ENCODE measurements at places on chromosomes 4 and X. TPM values are rescaled to one million over a fixed set of nuclear protein-coding genes. Genes with fewer than 3 reads are reported as not detected.

DNA sequence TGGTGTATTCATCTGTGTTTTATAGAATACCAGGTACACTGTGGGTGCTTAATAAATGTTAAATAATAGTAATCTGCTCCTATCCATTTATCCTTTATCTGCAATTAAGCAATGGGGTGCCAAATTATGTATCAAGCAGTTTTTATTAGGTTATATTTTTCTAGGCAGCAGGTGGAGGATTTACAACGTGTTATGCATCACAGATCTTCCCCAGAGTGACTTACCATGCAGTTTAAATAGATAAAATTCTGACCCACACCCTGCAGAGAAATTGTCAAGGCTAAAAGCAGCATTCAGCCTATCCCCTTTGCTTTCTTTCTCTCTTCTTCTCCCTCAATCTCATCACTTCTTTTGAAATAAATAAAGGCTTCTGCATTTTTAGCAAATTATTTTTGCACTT is 306.4 kb downstream of the CXXC4 start:
- H3K27me3 ChIP-seq, result no peaks in the 10 kb centered on the region
- H3K27ac ChIP-seq, result no peak overlapping the region
- no peaks in the 10 kb centered on the region for H3K36me3 ChIP-seq
- no peak for DNase-seq
- H3K4me1 ChIP-seq, result no peaks in the 10 kb centered on the region

- H3K27me3 ChIP-seq, result no peaks in the 10 kb centered on the region
- peaks cover 6% of the 10 kb centered on the region for H3K36me3 ChIP-seq
- H3K27ac ChIP-seq, result no peak overlapping the region
- no peak overlapping the region for H3K4me3 ChIP-seq
Measured at GRCh38 chrX:74232859-74233258, 71.1 kb upstream of the ZCCHC13 start.

GRCh38 chrX:68498044-68498507 is 775 bp upstream of the YIPF6 start:
- H3K36me3 ChIP-seq, result peaks cover 17% of the 10 kb centered on the region
- peak overlapping the region; percentile 95 for H3K4me3 ChIP-seq
- H3K4me1 ChIP-seq, result peaks cover 27% of the 10 kb centered on the region
- DNase-seq, result no peak

- H3K4me3 ChIP-seq, result no peak overlapping the region
- no peaks in the 10 kb centered on the region for H3K27me3 ChIP-seq
- H3K36me3 ChIP-seq, result peaks cover 39% of the 10 kb centered on the region
- H3K27ac ChIP-seq, result no peak overlapping the region
Measured at GRCh38 chr4:1385373-1386340, 20.6 kb downstream of the NKX1-1 start.

DNA sequence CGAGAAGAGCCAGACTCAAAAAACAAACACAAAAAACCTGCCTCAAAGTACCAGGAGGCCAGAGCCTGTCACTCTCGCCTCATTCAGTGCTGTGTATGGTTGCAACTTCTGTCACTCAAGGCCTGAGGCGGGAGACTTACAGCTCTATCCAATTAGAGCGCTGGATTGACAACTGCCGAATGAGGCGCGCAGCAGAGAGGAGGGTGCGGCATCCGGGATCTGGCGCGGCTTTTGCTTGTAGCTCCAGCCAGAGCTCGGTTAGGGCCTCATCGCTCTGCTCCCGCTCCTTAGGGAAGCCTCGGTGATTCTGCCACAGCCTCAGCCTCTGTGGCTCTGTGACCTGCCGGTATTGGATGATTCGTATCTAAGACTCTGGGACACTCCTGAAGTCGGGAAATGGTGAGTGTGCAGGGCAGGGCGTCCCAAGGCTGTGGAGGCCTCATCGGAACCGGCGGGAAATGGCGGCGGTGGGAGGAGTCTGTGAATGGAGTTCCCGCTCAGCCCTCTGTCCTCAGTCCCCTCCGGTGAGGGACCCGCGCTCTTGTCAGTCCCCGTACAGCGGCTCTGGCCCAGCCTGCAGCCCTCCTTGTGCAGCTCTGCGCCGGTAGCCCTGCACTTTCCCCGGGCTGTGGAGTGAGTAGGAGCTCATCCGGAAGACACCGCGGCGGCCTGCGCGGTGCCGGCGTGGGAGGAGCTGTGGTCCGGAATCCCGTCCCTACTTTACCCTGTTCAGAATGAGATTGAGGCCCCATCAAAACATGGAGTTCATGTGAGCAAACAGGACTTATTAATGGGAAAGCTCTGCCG is at the start of gene ZNF718:
ZNF718 (plus strand) TSS at position 227 of the 807 bp plus-strand sequence; CDS start at position 397, 170 bp downstream.
- H3K4me3 ChIP-seq, result peak within 1 kb of the TSS; percentile 100
- H3K4me1 ChIP-seq, result peaks cover 32% of the 10 kb centered on the region
- H3K27ac ChIP-seq, result peak within 1 kb of the TSS; percentile 99
- H3K36me3 ChIP-seq, result peaks cover 30% of the 10 kb centered on the region
- no peaks in the 10 kb centered on the region for H3K27me3 ChIP-seq
- DNase-seq, result peak; percentile 80

DNA sequence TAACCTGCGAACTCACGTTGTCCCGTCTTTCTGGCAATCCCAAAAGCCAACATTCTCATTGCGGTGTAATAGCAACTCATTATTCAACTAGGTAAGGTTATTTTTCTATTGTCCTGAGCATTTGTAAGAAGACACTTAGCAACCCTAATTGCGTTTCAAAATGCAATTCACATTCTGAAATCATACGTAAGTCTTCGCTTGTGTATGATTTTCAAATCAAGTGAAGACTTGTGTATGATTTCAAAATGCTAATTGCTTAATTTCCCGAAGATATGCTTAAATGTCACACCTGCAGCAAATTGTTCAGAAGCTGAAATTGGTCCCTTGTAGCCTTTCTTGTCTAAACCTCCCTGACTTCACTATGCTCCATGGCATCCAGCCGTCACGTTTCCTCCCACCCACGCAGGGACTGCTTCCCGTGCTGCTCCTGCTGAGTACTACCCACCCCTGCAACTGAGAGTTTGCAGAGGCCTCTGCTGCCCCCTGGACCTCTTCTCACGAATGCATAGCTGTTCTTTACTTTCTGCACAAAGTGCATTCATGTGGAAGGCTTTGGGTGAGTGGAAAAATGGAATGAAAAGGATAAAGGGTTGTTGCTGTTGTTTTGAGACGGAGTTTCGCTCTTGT is 40.8 kb upstream of the CLDN24 start:
- peaks cover 2% of the 10 kb centered on the region for H3K27me3 ChIP-seq
- DNase-seq, result no peak
- no peaks in the 10 kb centered on the region for H3K36me3 ChIP-seq
- H3K4me1 ChIP-seq, result no peaks in the 10 kb centered on the region
- H3K4me3 ChIP-seq, result no peak overlapping the region
- no peak overlapping the region for H3K27ac ChIP-seq

DNA sequence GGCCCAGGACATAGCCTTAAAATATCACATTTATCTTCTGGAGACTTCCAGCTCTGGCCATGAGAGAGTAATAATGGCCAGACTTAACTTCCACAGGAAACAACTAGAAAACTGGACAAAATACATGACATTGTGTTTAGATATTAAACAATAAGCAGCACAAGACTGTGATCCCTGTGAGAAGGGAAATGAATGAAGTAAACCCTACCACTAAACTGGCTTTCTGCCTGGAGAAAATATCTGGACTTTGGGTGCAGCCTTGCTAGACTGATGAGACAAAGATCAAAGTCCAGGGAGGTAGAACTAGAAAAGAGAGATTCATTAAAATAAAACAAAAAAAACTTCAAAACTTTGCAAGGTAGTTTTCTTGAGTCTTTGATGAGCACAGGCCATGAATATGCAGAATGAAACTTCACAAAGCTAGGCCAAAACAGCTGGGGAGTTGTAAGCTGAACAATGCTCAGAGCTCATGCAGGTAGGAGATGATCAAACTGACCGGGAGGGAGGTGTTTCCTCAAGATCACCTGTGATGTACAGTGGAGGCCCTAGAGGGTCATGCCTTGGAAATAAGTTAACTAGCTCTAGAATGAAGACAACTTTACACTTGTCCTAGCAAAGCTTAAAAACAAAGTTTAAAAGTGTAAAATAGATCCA is 147.0 kb upstream of the SH3RF1 start:
- H3K27ac ChIP-seq, result no peak overlapping the region
- H3K36me3 ChIP-seq, result peaks cover 27% of the 10 kb centered on the region
- no peaks in the 10 kb centered on the region for H3K27me3 ChIP-seq
- no peaks in the 10 kb centered on the region for H3K4me1 ChIP-seq
- no peak for DNase-seq

- H3K27ac ChIP-seq, result no peak overlapping the region
- no peak for DNase-seq
- no peaks in the 10 kb centered on the region for H3K4me1 ChIP-seq
- H3K4me3 ChIP-seq, result no peak overlapping the region
Measured at GRCh38 chr4:76943129-76943620, 6.4 kb upstream of the SEPTIN11 start.

DNA sequence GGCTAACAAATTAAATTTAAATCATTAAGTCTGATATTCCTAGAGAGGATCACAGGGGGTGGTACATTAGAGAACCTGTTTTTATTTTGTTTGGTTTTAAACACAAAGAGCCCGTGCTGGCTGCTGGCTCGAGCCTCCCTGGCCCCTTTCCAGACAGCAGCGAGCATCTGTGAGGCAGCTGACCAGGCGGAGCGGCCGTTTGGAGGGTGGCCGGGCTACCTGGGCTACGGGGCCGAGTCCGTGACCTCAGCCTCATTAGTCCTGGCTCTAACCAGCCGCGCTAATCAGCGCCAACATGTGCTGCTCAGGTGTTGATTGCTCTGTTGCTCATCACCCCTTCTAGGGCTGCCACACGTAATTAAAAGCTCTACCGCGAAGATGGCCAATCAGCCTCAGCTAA is 35.3 kb downstream of the DCTD start:
- H3K36me3 ChIP-seq, result peaks cover 72% of the 10 kb centered on the region
- H3K27ac ChIP-seq, result no peak overlapping the region
- peaks cover 3% of the 10 kb centered on the region for H3K27me3 ChIP-seq
- no peaks in the 10 kb centered on the region for H3K4me1 ChIP-seq
- no peak for DNase-seq

DNA sequence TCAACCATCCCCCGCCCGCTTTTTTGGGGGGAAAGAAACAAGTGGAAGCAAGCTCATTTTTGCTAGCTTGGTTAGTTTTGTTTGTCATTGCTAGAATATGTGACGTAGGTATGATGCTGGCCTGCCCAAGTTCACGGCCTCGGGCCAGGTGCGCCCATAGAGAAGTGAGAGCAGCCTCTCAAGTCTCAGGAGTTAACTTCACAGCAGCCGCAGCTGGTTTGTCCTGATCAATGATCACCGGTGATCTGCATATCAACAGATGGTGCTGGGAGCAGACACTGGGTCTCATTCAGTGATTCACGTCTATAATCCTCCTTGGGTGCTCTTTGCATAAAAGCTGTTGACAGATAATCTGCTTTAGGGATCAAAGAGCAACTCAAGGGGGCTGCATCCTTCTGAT is 50.1 kb downstream of the ENPP6 start:
- no peaks in the 10 kb centered on the region for H3K36me3 ChIP-seq
- no peak for DNase-seq
- no peak overlapping the region for H3K27ac ChIP-seq
- no peak overlapping the region for H3K4me3 ChIP-seq
- H3K27me3 ChIP-seq, result peaks cover 46% of the 10 kb centered on the region
- H3K4me1 ChIP-seq, result peaks cover 5% of the 10 kb centered on the region

The ODAPH gene
- total RNA-seq, result not detected

The GBA3 gene
- not detected for total RNA-seq

The CDS1 gene
- total RNA-seq, result not detected
